ENCODE measurements at places on chromosomes 7 and 10.

GRCh38 chr7:42574685-42575084 is 337.2 kb downstream of the C7orf25 start:
- DNase-seq, result no peak

DNA sequence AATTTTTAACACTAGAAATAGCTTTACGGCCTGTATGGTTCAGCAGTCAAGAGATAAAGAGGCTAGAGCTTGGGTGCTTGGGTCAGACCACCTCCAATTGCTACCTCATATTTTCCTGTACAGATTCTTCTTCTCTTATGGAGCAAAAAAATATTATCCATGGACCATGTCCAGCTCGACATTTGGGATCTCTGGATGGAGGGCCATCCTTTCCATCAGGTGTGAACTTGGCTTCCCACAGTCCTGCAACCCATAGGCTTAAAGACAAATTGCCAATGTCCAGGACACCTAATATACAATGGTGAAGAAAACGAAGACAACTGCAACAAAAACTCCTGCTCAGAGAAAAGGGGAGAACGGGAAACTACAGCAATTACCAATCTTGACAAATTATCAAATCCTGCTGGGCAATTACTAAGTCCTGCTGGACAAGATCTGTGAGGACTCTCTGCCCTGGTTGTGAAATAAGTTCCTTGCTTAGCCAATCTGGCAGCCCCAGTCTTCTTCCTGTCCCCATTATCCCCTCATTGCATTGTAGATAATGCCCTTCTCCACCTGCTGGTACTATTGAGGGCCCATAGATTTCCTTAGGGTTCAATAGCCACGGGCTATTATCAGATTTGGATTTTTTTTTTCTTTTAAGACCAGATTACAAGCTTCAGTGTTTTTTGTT is 42.0 kb upstream of the BRAF start:
- no peak for DNase-seq

- no peak for DNase-seq
Measured at GRCh38 chr7:30022991-30023390, 3.5 kb downstream of the FKBP14 start.

DNA sequence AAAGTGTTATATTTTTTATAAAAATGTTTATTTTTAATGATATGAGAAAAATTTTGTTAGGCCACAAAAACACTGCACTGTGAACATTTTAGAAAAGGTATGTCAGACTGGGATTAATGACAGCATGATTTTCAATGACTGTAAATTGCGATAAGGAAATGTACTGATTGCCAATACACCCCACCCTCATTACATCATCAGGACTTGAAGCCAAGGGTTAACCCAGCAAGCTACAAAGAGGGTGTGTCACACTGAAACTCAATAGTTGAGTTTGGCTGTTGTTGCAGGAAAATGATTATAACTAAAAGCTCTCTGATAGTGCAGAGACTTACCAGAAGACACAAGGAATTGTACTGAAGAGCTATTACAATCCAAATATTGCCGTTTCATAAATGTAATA is 64.8 kb upstream of the CAPZA2 start:
- no peak for DNase-seq

DNA sequence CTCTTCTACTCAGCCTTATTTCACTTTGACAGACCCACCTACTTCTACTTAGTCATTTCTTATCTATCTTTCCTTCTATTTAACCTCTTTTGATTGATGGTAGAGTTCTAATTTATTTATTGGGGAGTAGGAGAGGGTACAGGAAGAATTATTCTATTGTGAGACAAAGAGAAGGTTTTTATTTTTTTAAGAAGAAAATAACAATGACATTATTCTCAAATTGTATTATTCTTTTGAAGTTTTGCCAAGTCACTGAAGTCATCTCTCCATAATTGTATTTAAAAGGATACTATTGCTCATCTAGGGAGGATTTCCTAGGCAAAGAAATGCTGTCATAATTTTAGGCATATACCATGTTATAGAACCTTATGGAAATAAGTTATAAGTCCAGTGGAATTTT is 52.7 kb downstream of the ITGB8 start:
- DNase-seq, result no peak
